ENCODE measurements at places on chromosomes 4 and X.

DNA sequence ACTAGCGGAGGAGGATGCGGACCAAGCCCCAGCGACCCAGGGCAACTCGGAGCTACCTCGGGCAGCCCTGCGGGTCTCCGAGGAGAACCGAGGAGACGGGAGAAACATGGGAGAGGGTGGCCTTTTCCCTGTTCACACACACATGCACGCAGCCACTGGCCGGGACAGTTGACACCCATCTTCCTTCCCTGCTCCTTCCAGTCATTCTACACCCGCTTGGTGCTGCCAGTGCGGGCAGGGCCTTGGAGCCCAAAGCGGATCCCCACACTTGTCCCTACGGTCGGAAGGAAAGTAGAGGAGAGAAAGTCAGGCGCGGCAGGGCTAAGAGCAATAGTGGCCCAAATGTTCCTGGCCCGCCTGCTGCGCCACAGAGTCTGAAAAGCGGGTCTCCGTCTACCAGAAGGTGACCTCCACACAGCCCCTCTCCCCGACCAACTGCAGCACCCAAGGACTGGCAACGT is 1.1 kb upstream of the PPP3CA start:
- DNase-seq: no peak

GRCh38 chr4:115158296-115158695 is 44.9 kb upstream of the NDST4 start:
- DNase-seq: no peak

GRCh38 chrX:15546745-15547144 is 46.1 kb downstream of the BMX start:
- no peak for DNase-seq

GRCh38 chr4:48141048-48141447 is 7.0 kb upstream of the TXK start:
- DNase-seq: no peak

DNA sequence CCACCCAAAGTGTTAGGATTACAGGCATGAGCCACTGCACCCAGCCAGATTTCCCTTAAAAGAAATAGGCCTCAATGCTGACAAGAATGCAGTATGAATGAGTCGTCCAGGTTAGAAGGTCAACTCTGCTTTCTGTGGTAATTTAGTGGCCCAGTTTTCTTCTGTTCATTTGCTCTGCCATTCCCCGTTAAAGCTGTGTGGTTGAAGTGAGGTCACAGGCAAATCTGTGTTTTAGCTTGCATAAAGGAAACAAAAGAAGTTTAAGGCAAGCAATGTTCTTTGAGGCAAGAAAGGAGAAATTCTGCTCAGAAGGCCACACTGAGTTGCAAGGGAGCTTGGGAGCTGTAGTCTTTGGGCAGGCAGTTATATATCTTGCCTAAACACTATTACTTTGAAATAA is 176.8 kb downstream of the LARP7 start:
- DNase-seq: peak; percentile 8

- no peak for DNase-seq
Observed at GRCh38 chr4:67743194-67743593, 11.0 kb downstream of the GNRHR start.

- no peak for DNase-seq
Observed at GRCh38 chr4:3361896-3362295, 69.1 kb downstream of the RGS12 start.

- DNase-seq: no peak
Observed at GRCh38 chr4:102761906-102762305, 1.1 kb upstream of the MANBA start.

GRCh38 chr4:80202741-80203553 is 5.6 kb downstream of the PRDM8 start:
- peak; percentile 51 for DNase-seq

DNA sequence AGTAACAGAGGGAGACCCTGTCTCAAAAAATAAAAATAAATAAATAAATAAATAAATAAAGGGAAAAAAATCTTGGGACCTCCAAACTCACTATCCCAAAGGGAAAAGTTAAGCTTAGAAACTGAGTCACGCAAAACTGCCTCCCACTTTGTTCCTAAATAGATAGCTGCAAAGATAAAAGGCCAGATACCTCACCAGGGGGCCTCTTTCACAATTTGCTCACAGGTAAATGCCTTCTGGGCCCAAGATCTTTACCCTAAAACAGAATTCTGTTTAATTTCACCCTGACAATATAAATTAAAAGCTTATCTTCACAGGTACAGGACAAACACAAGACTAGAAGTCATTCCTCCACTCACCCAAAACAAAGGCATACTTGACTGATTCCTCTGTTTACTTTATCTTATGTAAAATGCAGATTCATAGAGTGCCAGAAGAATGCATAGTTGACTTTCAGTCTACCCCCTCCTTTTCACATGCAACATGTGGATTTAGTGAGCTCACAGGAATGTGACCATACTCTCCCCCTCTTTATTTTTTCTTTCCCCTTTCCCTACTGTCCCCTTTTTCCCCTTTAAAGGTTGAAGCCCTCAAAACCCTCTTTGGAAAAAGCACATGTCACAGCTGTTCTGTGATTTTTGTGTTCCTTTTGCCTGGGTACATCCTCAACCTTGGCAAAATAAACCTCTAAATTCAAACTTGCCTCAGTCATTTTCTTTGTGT is 23.4 kb downstream of the ELF2 start:
- DNase-seq: no peak

DNA sequence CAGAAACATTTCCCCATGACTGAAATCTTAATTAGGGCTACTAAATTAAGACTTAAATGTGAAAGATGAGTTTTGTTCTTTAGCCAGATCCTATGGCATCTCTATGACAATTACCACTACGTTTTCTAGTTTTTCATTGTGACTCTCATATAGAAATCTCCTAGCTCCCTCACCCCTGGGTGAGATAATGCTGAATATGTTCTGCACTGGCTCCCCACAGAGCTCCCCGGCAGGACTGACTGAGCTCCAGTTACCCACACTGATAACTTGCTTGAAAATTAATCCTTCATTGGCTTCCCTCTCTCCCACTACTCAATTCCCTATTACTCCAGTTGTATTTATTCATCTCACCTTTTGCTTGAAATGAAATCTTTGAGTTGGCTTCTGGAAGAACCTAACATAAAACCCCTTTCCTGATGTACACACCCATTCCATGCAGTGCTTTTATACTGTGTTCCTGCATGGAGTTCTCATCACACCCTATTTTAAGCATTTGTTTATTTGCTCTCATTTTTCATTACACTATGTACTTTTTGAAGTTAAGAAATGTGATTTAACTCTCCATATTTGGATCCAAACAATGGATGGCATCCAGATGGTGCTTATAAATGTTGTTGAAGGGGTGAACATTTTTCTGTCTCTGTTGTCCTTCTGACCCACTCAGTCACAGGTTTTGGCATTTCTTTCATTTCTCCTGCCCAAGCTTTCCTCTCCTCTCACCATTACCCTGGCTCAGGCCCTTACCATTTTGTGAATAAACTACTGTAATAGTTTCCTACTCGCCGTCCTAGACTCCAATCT is 623.4 kb downstream of the SPRY1 start:
- DNase-seq: no peak

DNA sequence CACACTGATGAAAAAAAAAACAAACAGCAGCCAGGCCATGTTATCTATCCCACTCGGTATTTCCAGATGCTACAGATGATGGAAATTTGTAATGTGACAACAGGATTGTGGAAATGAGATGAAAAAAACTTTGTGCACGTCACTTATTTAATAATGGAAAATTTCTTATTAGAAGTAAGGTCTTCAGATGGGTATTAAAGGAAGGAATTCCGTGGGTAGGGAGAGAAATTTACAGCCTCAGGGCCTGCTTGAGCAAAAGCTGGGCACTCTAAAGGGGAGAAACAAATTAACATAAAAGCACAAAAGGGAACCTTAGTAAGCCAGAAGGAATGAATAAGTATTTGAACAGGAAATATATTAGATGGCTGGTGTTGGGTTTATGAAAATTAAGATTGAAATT is 4.2 kb upstream of the PKD2 start:
- no peak for DNase-seq

GRCh38 chrX:135354288-135354687 is 45.0 kb downstream of the ETDC start:
- no peak for DNase-seq

DNA sequence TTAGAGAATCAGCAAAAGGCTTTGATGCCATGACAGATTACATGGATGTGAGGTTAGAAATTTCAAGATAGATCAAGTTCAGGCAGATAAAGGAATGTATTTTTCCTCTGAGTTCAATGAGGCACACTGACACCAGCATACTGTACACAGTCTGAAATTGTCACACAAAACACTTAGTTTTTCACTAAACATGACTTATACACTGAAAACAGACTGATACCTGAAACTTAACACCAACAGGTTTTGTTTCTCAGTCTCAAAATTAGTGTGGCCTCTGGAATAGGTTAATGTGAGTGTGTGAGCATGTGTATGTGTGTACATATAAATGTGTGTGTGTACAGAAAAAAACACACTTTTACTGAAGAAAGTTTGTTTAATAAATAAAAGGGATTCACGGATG is 129.9 kb upstream of the SLITRK2 start:
- DNase-seq: no peak

GRCh38 chr4:52036886-52037530 is 1.1 kb downstream of the SGCB start:
- no peak for DNase-seq

- DNase-seq: no peak
Observed at GRCh38 chrX:142483965-142484364, 278.9 kb upstream of the MAGEC2 start.

GRCh38 chrX:139766545-139766983 is 58.6 kb upstream of the MCF2 start:
- DNase-seq: no peak

DNA sequence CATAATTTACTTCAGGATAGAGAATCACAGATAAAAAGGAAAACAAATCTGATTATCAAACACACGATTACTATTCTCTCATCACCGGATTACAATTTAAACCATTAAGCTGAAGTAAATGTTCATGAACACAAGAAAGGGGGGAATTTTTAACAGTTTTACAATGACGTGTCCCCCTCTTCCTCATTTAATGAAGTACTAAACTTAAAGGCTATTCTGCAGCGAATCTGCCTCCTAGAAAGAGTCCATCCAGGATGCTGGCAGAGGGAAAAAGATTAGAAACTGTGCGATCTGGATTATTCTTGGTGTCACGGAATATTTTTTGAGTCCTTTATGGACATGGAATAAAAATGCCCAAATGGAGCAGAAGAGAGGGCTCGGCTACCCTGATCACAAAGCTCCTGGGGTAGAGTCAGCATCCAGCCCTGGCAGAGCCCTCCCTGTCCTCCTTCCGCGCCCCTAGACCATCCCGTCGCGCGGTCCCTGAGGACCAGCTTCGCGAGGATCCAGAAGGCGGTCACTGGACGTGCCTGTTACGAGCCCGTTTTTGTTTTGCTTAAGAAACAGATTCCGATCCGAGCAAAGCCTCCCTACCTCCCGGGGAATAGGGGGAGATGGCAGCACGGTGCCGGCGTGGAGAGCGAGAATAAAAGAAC is 1.2 kb downstream of the ELF2 start:
- no peak for DNase-seq

DNA sequence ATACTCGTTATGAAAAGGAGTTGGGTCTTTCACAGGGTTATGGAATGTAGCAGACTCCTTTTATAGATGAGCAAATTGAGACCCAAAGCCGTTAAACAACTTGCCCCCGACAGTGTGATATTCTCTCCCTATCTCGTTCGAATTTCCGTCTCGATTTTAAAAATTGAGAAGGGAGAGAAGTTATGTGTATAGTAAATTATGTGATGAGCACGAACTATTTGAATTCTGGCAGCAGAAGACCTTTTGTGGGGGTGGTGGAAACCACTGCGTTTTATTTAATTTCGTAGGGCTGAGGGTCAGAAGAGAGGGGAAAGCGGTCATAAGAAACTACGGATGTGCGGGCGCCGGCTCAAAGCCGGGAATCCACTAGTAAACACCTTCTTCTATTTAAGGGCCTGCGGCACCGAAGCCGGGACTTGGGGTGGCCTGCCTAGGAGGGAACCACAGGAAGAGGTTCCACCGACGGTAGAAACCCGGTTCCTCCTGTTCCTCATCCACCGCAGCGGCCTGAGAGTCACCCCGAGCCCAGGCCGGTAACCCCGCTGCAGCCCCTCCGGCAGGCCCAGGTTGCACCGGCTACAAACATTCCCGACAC is 1.5 kb upstream of the DDX3X start:
- DNase-seq: no peak

DNA sequence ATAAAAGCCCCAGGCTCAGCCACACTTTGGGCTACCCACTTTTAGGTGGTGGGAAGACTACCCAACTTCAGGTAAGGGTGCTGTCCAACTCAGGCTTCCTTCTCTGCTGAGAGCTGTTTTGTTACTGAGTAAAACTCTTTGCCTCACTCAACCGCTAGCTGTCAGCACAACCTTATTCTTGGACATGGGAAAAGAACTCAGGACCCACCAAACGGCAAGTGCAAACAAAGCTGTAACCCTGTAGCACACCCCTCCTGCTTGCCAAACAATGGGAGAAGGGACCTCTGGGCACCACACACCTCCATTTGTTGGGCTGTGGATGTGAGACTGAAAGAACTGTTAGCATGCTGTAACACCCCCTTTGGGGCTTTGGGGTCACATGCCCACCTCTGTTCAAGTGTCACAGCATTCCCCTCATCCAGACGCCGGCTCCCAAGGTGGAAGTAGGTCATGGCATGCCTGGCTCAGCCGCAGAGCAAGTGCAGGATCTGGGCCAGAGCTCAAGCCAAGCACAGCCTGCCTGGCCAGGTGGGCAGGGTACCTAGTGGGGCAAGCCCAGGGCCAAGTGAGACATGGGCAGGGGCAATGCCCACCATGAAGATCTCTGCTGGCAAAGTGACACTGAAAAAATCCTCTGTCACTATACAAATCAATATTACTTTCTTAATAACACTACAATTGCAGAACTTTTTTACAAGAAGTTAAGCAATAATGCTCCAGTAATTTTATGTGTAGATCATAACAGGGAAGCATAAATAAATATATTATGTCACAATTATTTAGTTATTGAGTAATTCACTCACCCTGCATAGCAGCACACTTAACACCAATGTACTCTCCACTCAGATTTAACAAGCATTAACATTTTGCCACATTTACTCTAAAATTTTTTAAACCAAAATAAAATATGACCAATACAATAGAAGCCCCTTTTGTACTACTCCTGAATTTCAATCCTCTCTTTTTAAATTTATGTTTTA is 107.2 kb downstream of the TBCK start:
- DNase-seq: no peak

DNA sequence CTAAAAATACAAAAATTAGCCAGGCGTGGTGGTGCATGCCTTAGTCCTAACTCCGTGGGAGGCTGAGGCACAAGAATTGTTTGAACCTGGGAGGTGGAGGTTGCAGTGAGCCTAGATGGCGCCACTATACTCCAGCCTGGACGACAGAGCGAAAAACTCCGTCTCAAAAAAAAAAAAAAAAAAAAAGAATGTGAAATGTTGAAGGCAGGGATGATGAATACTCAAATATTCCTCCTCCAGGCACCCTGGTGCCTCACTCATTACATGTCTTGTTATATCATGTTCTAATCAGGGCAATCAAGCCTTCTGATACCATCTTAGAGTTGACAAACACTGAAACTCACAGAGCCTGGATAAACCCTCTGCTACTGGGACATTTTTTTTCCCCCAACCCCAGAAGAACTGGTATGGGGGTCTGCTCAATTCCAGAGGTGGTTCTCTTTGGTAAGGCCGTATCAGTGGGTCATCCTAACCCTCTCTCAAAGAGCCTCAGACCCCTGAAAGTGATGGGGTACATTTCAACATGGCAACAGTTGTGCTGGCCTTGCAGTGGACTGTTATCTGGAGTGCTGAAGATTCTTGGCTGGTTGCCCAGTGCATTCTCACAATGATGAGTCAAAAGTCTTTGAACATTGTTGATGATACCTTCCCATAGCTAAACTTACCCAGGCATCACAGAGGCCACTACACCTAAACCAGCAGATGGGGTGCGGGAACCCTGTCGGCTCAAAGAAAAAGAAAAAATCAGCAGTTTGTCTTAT is 2.4 kb upstream of the SH3KBP1 start:
- peak; percentile 50 for DNase-seq

GRCh38 chrX:110401135-110401534 is 42.5 kb downstream of the RTL9 start:
- no peak for DNase-seq

All from stimulated activated naive CD8-positive, alpha-beta T cell treated with anti-CD3 and anti-CD28 coated beads, Interleukin-15, Interleukin-2, amounts not matched to agents 100 U/mL and 50 U/mL, for 24 hours (primary cell).